Activated CD4-positive, CD25-positive, alpha-beta regulatory T cell (primary cell): ENCODE measurements at places on chromosomes 6 and 20.

DNA sequence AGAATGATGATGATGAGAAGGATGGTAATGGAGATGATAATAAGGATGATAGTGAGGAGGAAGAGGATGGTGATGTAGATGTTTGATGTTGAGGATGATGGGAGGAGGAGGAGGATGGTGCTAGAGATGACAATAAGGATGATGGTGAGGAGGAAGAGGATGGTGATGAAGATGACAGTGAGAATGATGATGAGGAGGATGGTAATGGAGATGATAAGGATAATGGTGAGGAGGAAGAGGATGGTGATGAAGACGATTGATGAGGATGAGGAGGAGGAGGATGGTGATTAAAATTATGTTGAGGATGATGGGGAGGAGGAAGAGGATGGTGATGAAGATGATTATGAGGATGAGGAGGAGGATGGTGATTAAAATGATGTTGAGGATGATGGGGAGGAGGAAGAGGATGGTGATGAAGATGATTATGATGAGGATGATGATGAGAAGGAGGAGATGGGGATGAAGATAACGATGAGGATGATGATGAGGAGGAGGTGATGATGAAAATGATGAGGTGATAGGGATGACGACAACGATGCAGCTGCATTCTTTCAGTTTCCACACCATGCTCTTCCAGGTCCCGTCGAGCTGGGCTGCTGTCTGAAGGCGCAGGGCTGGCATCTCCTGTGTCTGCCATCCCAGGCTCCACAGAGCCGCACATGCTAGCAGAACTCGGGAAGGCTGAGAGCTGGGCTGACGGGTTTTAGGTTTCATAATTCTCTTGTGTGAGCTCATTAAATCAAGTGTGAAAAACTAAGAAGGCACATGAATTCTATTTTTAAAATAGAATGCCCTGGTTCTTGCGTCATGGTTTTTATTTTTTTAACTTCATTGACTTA, 274.9 kb downstream of the SMOC2 start:
- no peak for DNase-seq

- DNase-seq = no peak
Measured at GRCh38 chr6:44457596-44457995, 70.1 kb downstream of the CDC5L start.

GRCh38 chr20:58723628-58723984, 31.0 kb downstream of the NPEPL1 start:
- no peak for DNase-seq

DNA sequence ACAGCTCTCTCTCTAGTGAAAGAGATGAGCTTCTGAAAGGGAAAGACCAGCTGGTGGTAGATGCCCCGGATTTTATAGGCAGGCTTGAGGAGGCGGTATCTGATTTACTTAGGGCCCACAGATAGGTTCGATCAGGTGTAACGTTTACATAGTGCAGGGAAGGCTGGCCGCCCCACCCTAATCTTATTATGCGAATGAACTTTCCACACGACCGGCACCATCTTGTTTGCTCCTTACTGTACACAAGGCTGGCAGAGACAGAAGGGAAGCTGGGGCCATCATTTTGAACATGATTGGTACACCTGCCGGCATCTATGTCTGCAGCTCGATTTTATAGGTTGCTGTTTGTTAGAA, 212.0 kb upstream of the JARID2 start:
- DNase-seq = no peak

GRCh38 chr6:107118976-107119375, 3.7 kb upstream of the BEND3 start:
- DNase-seq = no peak

DNA sequence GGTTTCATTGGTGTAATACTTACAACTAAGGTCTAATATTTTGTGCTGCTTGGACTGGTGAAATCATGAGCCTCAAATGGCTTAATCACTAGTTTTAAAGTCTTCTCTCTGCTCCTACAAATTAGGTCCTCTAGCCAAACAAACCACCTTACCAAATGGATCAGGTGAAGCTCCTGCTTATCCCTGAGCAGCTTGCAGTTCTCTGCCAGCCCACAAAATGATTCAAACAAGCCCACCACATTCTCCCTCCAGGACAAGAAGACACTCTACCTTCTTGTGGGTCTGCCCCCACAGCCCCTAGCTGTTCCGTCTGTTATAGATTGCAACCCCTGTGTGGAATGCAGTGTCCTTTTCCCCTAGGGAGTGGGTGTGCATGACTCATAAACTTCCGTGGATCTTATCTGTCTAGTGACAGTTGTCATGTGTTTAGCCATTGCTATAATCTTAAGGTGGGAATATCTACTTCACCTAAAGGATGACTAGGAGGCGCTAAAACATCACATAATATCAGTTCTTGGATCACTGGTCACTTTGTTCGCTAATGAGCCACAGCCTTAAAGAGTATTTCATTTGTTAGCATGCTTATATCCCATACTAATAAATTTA, 940.5 kb upstream of the MANEA start:
- DNase-seq = no peak

GRCh38 chr6:3317741-3318211, 59.0 kb downstream of the PSMG4 start:
- DNase-seq = no peak

GRCh38 chr6:4599924-4600323, 176.3 kb upstream of the CDYL start:
- no peak for DNase-seq

DNA sequence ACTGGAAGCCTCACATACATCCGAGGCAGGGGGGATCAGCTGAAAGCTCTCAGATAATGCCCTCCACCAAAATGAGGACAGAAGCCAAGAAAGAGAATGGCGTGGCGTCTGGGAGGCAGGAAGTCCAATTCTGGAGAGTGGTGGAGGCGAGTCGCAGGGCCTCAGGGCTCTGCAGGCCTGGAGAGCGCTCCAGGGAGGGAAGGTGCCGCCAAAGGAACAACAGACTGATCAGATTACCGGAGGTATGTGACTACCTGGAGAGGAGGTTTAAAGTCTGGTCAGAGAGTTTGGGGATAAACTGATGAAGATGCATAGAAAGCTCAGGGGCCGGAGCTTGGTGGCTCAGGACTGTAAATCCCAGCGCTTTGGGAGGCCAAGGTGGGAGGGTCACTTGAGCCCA, 11.2 kb upstream of the IP6K3 start:
- DNase-seq = no peak
